Omental fat pad (tissue), 4 donors: ENCODE measurements at places on chromosomes 12 and 14.

DNA sequence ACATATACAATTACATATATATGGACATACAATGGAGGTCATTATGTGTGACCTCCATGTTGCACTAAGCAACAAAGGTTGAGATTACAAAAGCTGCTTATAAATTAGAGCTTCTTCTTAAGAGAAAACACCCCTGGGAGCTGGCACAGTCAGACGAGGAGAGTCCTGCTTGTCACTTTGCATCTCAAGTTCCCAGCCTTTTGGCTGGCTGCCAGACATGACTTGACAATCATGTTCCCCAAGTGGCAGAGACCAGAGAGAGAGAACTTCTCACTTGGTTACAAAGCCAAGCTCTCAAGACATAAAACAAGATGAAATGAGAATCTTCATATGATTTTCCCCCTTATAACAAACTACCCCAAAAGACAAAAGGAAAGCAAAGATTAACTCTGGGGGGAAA is 8.5 kb upstream of the SYNJ2BP start:
- no peak for DNase-seq

DNA sequence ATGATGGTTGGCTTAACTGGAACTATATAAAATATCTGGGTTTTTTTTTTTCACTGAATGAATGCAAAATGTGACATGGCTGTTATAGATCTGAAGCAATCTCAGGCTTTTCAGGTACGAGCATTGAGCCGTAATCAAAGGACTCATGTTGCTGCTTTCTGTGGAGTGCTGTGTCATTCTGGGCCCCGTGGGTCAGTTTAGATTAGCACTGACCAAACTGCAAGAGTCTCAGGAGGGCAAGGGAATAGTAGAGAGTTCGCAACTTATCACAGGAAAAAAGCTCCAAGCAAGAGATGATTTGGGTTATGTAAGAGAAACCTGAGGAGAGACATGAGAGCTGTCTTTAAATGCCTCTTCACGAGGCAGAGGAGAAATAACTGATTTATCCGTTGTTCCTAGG is 59.1 kb downstream of the UBR7 start:
- no peak for DNase-seq

- DNase-seq = no peak
Observed at GRCh38 chr12:67592228-67593011, 56.1 kb upstream of the DYRK2 start.

GRCh38 chr12:123941624-123942237 is 30.9 kb downstream of the CCDC92 start:
- DNase-seq = no peak

- no peak for DNase-seq
Observed at GRCh38 chr12:5921966-5922899, 22.8 kb downstream of the ANO2 start.
